Activated CD8-positive, alpha-beta memory T cell treated with anti-CD3 and anti-CD28 coated beads for 48 hours (primary cell): ENCODE measurements at places on chromosomes 16 and 17.

GRCh38 chr16:57883953-57884654 is 81.8 kb upstream of the KIFC3 start:
- DNase-seq = no peak

- DNase-seq = no peak
These were observed 9.2 kb upstream of the ALDOC start for GRCh38 chr17:28585851-28586250.

- DNase-seq = no peak
These were observed 55.4 kb downstream of the JPH3 start for GRCh38 chr16:87657621-87658192.

- no peak for DNase-seq
These were observed 14.6 kb downstream of the SRCIN1 start for GRCh38 chr17:38590988-38591758.

DNA sequence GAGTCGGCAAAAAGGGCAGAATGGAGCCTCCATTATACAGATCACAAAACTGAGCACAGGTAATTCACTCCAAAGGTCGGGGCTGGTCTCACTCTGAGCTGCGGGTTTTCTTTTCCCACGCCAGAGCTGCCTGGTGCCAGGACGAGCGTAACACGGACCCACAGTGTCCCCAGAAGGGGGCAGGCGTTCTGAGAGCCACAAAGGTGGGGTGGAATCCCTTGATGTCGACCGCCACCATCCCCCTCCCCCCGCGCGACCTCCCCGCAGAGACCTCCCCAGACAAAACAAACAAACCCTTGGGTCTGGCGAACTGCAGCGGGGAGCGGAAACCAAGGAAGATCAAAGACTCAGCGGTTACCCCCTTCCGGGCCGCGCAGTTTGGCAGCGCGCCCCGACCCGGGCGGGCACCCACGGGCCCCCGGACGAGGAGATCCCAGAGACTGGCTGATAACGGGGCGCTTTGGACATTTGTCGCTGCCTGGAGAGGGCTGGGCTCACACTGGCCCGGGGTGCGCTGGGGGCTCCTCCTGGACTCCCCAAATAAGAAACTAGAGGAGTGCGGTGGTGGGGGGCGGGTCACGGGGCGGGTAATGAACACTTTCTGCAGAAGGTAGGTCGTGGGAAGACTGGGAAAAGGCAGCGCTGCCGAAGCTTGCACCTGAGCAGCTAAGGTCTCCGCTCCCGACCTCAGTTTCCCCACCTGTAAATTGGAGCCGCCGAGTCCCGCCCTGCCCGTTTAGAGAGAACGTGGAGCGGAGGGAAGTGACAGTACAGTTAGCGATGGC is 664 bp upstream of the NKD1 start:
- DNase-seq = peak; percentile 49

DNA sequence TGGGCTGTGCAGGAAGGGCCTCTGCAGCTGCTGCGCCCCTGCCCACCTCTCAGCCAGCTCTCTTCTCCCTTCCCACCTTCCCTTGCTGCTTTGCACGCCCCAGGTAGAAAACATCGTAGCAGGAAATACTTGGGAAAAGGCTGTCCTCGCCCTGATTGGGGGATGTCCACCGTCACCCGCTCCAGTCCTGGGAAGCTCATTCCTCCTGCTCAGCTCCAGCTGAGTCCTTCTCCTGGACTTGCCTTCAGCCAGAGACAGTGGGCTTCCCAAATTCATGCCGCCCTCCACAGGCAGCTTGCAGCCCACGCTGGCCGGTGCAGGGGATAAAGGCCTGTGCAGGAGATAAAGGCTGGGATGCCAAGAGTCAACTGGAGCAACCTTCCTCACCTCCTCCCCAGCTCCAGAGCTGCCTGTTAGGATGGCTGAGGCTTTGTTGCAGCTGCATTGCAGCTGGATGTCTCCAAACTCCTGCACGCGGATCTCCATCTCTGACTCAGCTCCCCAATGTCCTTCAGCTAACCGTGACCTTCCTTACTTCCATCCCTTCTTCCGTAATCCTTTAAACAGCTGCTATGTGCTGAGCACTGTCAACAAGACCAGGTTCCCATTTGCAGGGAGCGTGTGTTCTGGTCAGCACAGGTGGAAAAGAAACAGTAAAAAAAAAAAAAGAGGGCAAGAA is 402.0 kb upstream of the TNRC6C start:
- no peak for DNase-seq

- no peak for DNase-seq
These were observed 11.3 kb upstream of the MLLT6 start for GRCh38 chr17:38693700-38694329.

DNA sequence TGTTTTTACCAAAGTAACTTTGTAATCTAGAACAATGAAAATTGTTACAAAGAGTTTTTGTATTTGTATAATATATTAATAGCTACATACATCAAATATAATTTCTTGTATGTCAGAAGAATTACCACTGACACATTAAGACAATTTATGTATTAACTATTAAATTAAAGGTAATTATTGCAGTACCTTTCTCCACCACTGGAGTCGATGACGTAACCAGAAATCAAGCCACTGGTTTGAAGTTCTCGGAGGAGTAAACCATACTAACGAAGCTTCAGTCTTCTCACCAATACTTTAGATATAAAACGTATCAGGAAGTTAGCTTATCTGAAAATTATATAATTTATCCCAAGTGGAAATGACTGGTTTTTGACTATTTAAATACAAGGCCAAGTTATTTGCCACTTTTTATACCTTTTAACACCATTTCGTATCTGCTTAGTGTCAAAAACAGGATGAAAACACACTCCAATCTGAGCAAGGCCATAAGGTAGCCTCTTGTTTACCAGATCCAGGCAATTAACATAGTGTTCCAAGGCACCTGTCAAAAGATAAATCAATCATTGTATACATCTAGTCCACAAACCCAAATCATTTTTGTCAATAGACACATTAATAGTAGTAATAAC is 4.3 kb downstream of the POLG2 start:
- DNase-seq = no peak

- no peak for DNase-seq
These were observed 25.3 kb upstream of the LYRM9 start for GRCh38 chr17:27918498-27918897.

DNA sequence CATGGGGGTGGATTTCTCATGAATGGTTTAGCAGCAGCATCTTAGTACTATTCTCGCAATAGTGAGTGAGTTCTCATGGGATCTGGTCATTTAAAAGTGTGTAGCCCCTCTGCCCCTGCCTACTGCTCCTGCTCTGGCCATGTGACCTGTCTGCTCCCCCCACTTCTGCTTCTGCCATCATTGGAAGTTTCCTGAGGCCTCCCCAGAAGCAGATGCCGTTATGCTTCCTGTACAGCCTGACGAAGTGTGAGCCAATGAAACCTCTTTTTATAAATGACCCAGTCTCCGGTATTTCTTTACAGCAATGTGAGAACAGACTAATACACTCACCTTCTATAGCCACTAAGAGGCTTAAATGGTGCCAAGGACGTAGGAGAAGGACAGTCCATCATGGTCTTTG is 51.5 kb downstream of the NOL11 start:
- DNase-seq = no peak

- DNase-seq = no peak
These were observed 46.7 kb upstream of the GCSH start for GRCh38 chr16:81142864-81143263.

- DNase-seq = no peak
These were observed 39.3 kb upstream of the TOB1 start for GRCh38 chr17:50905460-50905803.

DNA sequence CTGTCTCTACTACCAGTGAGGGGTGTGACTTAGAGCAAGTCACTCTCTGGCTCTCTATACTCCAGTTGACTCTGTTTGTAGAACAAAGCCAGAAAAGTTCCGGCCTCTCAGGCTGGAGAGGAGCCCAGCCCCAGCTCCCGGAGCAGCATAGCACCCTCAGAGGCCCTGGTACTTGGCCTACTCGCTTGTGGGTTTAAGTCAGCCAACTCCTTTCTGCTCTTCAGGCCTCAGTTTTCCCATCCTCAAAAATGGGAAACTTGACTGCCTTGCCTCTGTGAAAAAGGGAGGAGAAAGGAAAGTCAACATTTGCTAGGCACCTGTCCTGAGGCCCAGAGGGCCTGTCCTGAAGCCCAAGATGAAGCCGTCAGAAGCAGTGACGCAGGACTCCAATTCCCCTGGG is 1.1 kb downstream of the CHST6 start:
- DNase-seq = no peak
